Esophagus mucosa (tissue), 1 donor: ENCODE measurements at places on chromosomes 4 and X. TPM values are rescaled to one million over a fixed set of nuclear protein-coding genes. Genes with fewer than 3 reads are reported as not detected.

The TRPC5OS gene
- not detected for total RNA-seq

The VCX2 gene
- not detected for total RNA-seq

The TMPRSS11A gene
- 62.3 TPM for total RNA-seq

The TMEM175 gene
- 11.2 TPM for total RNA-seq

The NPY1R gene
- total RNA-seq = 0.16 TPM

The MAOB gene
- 5.5 TPM for total RNA-seq

The PRR27 gene
- not detected for total RNA-seq
